NCI-H460 (cell line): ENCODE measurements at places on chromosomes 5 and 9.

DNA sequence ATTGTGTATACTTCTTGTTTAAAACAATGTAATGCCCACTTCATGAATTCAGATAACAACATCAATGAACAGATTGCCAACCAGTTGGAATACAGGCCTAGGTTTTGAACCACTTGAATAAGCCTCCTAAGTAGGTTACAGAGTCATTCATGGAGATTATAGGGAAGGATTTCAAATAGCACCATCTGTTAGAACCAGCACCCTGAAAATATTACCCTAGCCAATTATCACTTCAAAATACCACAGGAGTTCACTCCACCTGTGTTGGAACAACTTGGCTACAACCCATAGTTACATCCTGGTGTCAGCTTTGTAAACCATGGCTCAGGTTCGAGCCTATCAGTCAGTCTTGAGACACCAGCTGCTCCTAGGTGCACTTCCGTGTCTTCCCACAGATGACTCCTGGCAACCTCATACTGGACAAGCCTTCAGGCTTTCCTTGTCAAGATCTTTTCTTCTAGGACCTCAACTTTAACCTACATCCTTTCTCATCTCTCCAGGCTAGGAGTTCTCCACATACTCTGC is 350.0 kb downstream of the DEPDC1B start:
- DNase-seq, result no peak

- DNase-seq, result no peak
Observed at GRCh38 chr9:22452415-22453010, 5.9 kb downstream of the DMRTA1 start.

- DNase-seq, result no peak
Observed at GRCh38 chr9:99155736-99156135, 50.8 kb downstream of the TGFBR1 start.

DNA sequence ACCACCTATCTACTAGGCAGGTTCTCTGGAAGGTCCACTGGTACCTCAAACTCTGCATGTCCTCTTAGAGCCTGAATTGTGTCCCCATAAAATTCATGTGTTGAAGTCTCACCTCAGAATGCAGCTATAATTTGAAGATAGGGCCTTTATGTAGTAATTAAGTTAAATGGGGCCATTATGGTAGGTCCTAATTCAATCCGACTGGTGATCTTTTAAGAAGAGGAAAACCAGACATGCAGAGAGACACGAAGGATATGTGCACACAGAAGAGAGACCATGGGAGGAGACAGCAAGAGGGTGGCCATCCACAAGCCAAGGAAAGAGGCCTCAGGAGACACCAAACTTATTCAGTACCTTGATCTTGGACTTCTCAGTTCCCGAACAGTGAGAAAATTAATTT is 345.4 kb downstream of the ENC1 start:
- DNase-seq, result no peak

- DNase-seq, result no peak
Observed at GRCh38 chr5:173880306-173880985, 7.7 kb upstream of the CPEB4 start.

DNA sequence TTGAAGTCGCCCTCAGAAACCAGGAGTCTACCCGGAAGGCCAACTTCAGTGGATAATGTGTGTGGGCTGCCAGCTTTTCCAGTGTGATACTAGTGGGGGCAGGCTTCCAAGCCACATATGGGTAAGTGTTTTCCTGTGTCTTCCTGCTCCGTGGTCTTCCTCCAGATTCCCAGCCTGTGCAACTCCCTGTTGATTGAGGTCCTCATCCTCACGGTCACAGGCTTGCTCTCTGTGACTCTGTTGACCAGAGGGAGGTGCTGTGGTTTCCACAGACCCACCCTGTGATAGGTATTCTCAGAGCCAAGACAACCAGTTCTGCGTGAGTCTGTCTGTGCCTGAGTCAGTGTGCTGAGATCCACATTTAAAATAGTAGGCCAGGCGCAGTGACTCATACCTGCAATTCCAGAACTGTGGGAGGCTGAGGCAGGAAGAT is 388.0 kb upstream of the IRX2 start:
- no peak for DNase-seq

- no peak for DNase-seq
Observed at GRCh38 chr9:33124751-33125381, 42.3 kb downstream of the B4GALT1 start.

- DNase-seq, result no peak
Observed at GRCh38 chr9:89740722-89741121, 135.9 kb downstream of the GADD45G start.

- DNase-seq, result no peak
Observed at GRCh38 chr9:121498487-121499176, 1.0 kb downstream of the GGTA1 start.

DNA sequence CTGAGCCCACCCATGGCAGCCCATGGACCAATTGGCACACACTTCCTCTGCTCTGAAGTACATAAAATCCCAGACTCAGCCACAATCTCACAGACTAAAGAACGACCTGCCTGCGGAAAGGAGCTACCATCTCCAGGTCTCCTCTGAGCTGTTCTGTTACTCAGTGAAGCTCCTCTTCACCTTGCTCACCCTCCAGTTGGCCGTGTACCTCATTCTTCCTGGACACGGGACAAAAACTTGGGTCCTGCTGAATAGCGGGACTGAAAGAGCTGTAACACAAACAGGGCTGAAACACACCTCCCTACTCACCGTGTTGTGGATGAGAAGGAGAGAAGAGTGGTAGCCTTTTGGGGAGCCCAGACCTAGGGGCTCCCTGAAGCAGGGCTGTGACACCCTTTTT is 128.7 kb downstream of the GAS1 start:
- DNase-seq, result no peak

GRCh38 chr9:130379649-130379970 is 65.2 kb upstream of the ASS1 start:
- no peak for DNase-seq

- no peak for DNase-seq
Observed at GRCh38 chr5:19498852-19499251, 489.1 kb downstream of the CDH18 start.

DNA sequence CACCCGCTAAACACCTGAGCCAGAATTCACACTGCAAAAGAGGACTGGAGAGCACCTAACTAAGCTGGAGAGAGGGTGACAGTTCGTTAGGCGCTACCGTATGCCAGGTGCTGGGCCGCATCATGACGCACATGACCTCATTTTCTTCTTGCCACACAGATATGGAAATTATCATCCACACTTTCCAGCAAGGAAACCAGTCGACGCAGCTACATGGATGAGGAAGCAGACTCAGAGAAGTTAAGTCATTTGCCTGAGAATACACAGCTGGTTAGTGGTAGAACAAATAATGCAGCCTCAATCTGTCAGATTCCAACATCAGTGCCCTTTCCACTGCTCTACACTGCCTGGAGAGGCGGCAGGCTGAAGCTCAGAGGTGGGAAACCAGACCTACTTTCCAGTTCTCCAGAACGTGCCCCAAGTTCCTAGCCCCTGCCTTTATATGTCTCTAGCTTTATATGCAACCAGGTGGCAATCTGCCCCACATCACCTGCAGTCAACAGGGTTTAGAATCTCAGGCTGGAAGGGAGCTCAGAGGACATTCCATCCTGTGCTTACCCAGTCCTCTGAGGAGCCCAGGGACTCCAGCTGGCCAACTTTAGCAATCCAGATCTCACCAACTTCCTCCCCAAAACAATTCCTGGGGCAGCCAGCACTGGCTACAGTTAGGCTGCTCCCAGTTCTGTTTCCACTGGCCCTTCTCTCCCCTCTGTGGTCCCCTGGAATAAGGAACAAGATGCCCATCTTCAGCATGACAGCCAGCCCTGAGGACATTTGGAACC is 8.8 kb downstream of the TNIP1 start:
- no peak for DNase-seq
